ENCODE measurements at places on chromosomes 13 and 19.

DNA sequence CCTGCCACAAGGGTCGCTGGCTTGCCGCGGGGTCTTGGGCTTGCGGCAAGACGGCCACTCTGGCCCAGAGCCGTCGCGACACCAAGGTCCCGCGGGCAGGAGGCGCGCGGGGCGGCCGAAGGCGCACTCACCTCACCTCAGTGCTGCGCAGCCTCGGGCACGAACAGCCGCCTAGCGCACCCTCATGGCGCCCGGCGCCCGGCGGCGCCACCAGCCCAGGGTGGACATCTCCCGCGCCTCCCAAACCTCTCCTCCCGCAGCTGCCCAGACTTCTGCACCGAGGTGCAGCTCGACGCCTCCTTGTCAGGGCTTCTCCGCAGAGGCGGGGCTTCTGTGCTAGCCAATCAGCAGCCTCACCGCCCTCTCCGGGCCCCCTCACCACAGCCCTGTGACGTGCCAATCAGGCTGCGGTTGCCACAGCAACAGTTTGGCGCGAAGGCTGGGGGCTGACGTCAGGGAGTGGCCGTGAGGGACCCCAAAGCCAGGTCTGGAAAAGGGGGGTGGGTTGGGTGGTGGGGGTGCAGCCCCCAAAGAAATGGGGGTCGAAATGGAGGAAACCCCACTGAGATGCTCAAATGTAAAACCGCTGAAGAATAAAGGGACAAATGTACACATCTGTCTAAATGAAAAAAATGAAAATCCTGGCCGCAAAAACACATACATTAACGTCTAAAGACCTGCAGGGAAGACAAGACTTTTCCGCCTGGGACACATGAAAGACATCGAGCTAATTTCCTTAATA lies at the start of the genes PEG3 and ZIM2:
PEG3 (minus strand) TSS at position 276 of the 742 bp plus-strand sequence. CDS start 16,071 bp downstream, outside the sequence.
ZIM2 (minus strand) TSS at position 276 of the 742 bp plus-strand sequence. CDS start 16,449 bp downstream, outside the sequence.
- peak; percentile 68 for DNase-seq

DNA sequence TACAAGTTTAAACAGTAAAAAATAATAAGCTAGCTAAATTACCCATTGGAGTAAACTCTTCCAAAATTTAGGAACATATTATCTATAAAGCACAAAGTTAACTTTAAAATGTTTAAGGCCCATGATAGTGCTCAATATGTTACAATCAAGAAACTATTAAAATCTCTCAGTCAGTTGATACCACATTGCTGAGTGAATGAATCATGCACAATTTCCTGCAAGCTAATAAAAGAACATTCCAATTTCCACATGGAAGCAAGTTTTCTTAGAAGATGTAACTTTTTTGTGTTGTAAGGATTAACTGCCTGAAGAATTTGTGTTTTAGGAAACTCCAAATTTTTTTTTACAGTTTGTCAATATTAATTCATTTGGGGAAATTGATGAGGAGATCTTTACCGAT lies 666.6 kb downstream of the SLITRK1 start:
- DNase-seq = no peak

- no peak for DNase-seq
Measured at GRCh38 chr13:104442536-104442935, 1376.3 kb upstream of the SLC10A2 start.

DNA sequence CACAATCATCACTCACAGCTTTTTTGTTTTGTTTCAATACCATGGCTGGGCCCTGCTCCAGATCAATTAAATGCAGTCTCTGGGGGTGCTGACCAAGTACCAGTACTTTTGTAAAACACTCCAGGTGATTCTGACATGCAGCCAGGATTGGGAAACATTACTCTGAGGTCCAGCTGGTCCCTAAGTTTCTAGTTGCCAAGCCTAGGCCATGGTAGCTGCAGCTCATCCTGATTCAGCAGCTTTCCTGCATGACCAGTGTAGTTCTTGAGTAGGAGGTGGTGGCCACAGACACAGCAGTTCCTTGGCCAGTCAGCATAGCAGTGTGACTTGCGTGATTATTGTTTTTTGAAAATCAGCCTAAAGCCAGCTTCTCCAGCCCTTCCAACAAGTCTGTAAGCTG lies 859.1 kb downstream of the DIAPH3 start:
- DNase-seq = no peak

DNA sequence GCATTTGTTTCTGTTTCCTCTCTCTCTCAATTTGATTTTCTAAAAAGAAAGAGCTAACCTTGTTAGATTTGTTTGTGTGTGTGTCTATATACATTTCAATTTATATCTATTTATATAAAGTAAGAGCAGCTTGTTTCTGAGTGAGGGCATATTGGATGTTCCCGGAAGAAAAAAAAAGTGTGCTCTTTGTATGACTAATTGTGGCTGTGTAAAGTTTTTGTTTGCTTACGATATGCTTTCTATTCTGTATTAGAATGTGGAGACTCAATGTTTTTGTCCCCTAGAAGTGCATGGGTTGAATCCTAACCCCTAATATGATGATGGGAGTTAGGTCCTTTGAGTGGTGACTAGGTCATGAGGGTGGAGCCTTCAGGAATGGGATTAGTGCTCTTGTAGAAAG lies 66.6 kb upstream of the C1QTNF9B start:
- DNase-seq = no peak
